ENCODE measurements at places on chromosomes 3 and 15. TPM values are rescaled to one million over a fixed set of nuclear protein-coding genes. Genes with fewer than 3 reads are reported as not detected.

The LEKR1 gene
- total RNA-seq = 1.2 TPM

The GRM7 gene
- total RNA-seq = 0.16 TPM

The USP8 gene
- total RNA-seq = 62.1 TPM

The NBEAL2 gene
- total RNA-seq = 42.9 TPM

The TNIK gene
- total RNA-seq = 3.7 TPM

The GCNT3 gene
- 0.55 TPM for total RNA-seq

The KIF15 gene
- total RNA-seq = 0.42 TPM

The PLSCR2 gene
- not detected for total RNA-seq

The HAPLN3 gene
- total RNA-seq = 5.2 TPM

The NMD3 gene
- total RNA-seq = 45.7 TPM

The HSPBAP1 gene
- 8.4 TPM for total RNA-seq

The CELF6 gene
- 1.6 TPM for total RNA-seq

The TAGLN3 gene
- not detected for total RNA-seq

The C3orf33 gene
- total RNA-seq = 2.7 TPM

The ZNF35 gene
- 11.7 TPM for total RNA-seq

The OCA2 gene
- not detected for total RNA-seq

The ECE2 gene
- total RNA-seq = not detected

The CCDC174 gene
- total RNA-seq = 16.8 TPM

The PARP15 gene
- 2.9 TPM for total RNA-seq

The LRRC31 gene
- not detected for total RNA-seq

The CPEB1 gene
- total RNA-seq = 2.5 TPM

The RASGRP1 gene
- total RNA-seq = 1.1 TPM

The MORC1 gene
- not detected for total RNA-seq

The CKMT1B gene
- total RNA-seq = 2.2 TPM

The DAZL gene
- not detected for total RNA-seq

The IL17RD gene
- total RNA-seq = 3.5 TPM
